ENCODE measurements at places on chromosomes 4 and X.

DNA sequence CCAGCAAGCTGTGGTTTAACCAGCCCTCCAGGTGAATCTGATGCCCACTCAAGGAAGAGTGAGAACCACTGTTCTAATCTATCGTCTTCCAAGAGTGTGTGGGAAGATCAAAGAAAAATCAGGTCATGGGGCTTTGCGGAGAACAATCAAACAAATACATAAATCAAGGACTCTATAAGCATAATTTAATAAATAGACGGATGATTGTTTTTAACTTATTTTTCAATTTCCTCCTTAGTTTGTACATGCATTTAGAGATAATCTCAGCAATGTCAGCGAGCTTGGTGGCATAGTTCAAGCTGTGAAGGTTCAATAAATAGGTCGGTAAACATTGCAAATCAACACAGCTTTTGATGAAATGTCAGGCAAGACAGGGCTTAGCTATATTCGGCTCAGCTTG, 84.9 kb downstream of the DMD start:
- no peak for DNase-seq

DNA sequence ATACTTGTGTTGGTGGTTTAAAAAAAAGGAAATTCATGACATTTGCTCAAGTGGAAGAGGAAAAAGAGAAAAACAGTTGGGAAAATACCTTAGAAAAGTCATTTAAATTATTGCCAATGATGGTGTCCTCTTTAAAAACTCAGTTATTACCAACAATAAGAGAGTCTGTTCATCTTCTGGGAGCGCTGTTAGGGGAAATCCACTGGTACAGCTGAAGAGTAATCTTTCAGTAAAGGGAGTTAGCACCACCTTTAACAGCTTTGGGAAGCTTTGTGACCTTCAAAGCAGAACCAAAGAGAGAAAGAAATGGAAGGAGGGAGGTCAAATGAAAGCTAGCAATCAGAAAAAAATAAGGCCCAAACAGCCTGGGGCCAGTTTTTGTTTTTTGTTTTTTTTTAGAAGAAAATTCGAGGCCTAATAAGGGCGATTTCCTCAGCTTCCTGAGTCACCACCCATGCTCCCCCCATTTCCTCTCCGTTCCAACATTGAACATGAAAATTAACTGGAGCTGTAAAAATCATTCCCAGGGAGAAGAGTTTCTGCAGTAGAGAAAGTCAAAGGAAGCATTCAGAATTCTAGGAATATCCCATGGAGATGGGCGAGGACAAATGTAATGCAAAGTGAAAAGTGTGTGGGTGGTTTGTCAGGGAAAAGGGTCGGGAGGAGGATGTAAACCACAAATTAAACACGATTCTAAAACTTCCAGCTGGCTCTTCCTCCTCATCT, 115.1 kb downstream of the SH3KBP1 start:
- DNase-seq: no peak

- DNase-seq: no peak
These were observed 1.6 kb downstream of the SH3RF1 start for GRCh38 chr4:169268951-169269760.

GRCh38 chr4:152514356-152514755, 21.5 kb downstream of the FBXW7 start:
- DNase-seq: no peak

DNA sequence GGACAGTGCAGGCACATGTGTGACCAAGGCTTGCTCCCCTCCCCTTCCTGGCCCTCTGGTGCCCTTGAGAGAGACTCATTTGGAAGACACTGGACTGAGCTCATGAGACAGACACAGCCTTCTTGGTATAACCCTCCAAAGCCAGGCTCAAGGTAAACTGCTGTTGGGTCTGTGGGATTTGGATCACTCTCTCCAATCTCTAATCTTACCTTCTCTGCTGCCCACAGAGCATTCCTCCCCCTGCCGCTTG, 105.0 kb upstream of the MAMLD1 start:
- no peak for DNase-seq

- no peak for DNase-seq
These were observed 591 bp upstream of the ACSL4 start for GRCh38 chrX:109733613-109734083.

GRCh38 chr4:69640289-69640688, 847 bp upstream of the UGT2A2 start:
- no peak for DNase-seq

DNA sequence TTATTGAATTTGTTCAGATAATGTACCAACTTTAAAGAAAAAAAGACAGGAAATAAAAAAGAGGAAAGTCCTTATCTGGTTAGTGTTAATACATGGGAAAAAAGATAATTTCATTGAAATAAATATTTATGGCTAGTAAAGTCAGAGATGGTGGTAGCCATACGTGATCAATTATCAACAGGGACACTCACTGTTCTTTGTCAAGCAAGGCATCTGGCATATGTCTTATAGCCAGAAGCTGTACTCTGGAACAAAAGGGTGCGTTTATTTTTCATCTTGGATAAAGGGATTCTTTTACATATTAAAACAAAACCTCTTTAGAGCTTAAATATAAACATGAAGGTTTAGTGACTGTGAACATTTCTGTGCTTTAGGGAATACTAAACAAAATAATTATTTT, 26.7 kb downstream of the HDX start:
- no peak for DNase-seq

DNA sequence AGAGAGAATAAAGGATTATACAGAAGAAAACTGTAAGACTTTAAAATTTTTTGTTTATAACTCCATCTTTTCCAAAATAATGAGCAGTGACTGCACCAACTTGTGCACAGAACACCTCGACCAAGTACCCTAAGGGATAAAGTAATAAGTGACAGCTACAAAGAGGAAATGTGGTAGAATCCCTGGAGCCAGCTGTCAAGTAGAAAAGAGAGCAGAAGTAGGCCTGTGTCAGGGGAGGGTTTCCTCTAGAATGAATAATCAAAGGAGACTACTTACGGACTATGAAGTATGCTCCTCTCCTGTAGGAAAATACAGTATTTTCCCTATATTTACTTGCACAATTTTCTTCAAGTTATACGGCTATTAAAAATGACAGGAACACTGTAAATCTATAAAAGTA, 1.2 kb downstream of the EIF1AX start:
- DNase-seq: no peak

DNA sequence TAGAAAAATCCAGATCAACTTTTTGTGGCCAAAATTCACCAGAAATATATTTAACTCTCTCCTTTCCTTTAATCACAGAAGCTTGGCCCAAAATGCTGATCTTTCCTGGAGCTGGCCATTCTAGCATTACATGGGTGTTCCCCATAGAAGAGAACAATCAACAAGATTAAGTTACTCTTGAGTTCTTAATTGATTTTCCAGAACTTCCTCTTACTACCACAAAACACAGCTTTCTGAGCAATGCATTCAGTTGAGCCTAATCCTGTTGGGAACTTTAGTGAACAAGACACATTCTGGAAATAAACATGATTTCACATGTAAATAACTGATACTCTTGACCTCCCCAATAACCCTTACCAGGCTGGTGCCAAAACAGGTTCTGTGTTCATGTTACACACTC, 45.4 kb upstream of the STIM2 start:
- DNase-seq: no peak

DNA sequence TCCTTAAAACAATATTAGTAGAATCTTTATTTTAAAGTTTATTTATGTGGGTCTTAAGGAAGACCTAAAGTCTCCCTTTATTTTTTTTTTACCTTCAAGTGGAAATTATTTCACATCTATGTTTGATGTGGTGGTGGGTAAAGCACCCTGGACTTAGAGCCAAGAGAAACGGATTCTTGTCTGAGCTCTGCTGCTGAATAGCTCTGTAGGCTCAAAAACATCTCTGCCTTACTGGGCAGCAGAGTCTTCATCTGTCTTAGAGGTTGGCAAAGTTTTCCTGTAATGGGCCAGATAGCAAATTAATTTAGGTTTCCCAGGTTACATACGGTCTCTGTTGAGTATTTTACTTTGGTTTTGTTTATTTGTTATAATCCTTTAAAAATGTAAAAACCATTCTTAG, 136.5 kb downstream of the CEP135 start:
- DNase-seq: no peak

GRCh38 chrX:18894156-18894555, 89.8 kb downstream of the PHKA2 start:
- no peak for DNase-seq

GRCh38 chr4:47717188-47717587, 120.7 kb downstream of the CORIN start:
- DNase-seq: no peak

GRCh38 chr4:88858752-88859151, 161.1 kb upstream of the NAP1L5 start:
- DNase-seq: no peak

DNA sequence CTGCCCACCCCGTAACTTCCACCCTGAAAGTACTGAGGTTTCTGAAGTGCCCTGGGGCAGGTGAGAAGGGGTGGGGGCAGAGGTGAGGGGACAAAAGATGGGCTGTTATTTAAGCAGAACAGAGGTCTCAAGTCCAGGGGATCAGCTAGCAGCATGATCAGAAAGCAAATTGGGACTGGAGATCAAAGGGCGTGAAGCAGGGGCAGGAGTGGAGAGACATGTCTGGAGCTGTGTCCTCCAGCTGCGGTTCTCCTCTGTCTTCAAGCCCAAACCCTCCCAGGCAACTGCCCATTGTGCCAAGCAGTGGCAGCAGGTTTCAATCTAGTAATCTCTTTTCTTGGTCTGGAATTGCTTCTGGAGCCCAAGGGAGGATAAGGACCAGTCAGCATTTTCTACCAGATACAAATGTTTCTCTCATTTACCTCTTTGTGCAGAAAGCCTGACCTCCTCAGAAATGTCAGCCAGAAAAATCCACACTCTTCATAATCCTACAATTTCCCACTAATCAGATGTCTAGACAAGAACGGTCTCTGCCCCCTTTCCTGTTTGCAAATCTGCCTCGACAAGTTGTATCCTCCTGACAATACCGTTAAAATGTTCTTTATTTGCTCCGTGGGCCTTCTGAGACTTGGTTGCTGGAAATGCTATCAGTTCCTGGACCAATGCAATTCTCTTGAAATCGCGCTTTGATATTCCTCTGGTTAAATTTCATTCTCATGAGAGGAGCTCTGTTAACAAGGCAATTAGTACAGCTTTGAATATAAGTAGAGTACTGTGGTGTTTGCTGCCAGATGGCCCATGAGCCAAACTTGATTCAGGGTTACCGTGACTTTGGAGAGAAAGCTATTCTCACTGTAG, 23.2 kb upstream of the RASL11B start:
- no peak for DNase-seq
